Frontal cortex (tissue), 4 donors: ENCODE measurements at places on chromosomes 12 and 14. TPM values are rescaled to one million over a fixed set of nuclear protein-coding genes. Genes with fewer than 3 reads are reported as not detected.

Gene CLEC2B
- 1.6 TPM for total RNA-seq

Gene RNF212B
- not detected for total RNA-seq

Gene LMNTD1
- 1.2 TPM for total RNA-seq

Gene CAPZA3
- not detected for total RNA-seq

Gene FAM181A
- total RNA-seq = 2.4 TPM

Gene FBRSL1
- total RNA-seq = 4.1 TPM

Gene TROAP
- total RNA-seq = 2.9 TPM

Gene SOX5
- 107 TPM for total RNA-seq

Gene DNAJC22
- total RNA-seq = under 0.01 TPM

Gene NELL2
- total RNA-seq = 2,116 TPM

Gene DLK1
- total RNA-seq = not detected

Gene IQSEC3
- 4.1 TPM for total RNA-seq

Gene PLA2G1B
- total RNA-seq = not detected

Gene BIN2
- total RNA-seq = 1.2 TPM

Gene NINJ2
- total RNA-seq = 2.9 TPM

Gene TAS2R9
- 0.41 TPM for total RNA-seq

Gene SLC8A3
- 43.6 TPM for total RNA-seq

Gene TAS2R7
- total RNA-seq = 0.41 TPM

Gene MYO1H
- under 0.01 TPM for total RNA-seq

Gene TAS2R19
- total RNA-seq = 6.9 TPM

Gene PIWIL1
- total RNA-seq = not detected

Gene GLS2
- total RNA-seq = 4.1 TPM

Gene KLC1
- 322 TPM for total RNA-seq
